ENCODE measurements at places on chromosomes 3 and 15. TPM values are rescaled to one million over a fixed set of nuclear protein-coding genes. Genes with fewer than 3 reads are reported as not detected.

GRCh38 chr15:43370975-43371974 is at the start of the genes TUBGCP4 and ZSCAN29:
Gene TUBGCP4, plus strand, starts transcription at chr15:43371101. Its CDS starts 254 bp downstream, at chr15:43371355.
Gene ZSCAN29, minus strand, starts transcription at chr15:43371043. Its CDS starts 1,130 bp downstream, at chr15:43369913.
- peak; percentile 89 for DNase-seq

- no peak for DNase-seq
Measured at GRCh38 chr3:89802881-89803280, 695.5 kb downstream of the EPHA3 start.

Gene SPSB4
- total RNA-seq = not detected

Gene GRK7
- not detected for total RNA-seq

Gene ADAMTSL3
- total RNA-seq = not detected

DNA sequence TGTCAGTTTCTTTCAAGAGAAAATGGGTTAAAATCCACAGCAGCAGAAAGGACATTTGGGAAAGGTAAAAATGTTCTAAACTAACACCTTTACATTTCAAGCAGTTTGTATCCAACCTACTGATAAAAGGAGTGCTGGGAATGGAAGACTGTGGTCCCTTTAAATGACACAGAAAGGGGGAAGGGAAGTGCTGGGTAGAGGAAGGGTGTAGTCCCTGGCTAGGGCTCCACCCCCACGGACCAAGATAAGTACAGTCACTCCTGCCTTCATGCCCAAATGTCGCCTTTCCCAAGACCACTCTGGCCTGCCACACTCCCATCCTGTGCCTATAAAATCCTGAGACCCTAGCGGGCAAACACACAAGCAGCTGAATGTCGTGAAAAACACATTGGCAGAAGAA is 350.9 kb upstream of the POU1F1 start:
- DNase-seq = no peak

DNA sequence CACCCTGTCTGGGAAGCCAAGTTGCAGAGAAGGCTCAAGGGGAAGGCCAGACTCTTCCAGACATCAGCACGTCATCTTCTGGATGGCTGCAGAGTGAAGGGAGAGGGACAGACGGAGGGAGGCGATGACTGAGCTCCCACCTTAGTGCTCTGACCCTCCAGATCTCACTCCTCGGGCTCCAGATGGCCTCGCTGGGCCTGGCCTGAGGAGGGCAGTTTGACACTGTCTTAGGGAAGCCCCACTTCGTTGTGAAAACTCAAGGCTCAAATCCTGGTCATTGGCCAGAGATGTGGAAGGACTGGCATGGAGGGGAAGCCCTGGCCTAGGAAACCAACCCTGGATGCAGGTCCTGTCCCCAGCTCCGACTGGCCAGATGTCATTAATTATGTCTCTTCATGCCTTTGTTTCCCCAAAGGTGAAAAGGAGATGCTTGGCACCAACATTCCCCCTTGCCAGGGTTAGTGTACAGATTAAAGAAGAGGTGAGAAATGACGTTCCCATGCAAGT is 70.4 kb downstream of the ADCY5 start:
- no peak for DNase-seq

Gene CACNA2D3
- total RNA-seq = not detected

DNA sequence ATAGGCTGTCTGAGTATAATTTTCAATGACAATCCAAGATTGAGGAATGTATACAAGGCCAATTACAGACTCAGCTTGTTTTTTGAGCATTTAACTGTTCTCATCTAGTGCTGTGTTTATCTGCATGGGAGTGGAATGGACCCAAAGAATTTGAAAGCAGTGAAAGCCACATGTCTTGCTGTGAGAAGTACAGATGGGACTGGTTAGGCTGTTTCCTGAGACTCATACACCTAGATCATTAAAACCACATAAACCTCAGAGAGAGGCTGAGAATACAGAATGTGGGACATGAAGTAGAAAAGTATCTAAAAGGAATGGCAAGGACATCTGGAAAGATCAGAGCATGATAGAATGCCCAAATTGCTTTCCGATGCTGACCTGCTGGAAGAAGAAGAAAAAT is 224.6 kb downstream of the NLGN1 start:
- no peak for DNase-seq

DNA sequence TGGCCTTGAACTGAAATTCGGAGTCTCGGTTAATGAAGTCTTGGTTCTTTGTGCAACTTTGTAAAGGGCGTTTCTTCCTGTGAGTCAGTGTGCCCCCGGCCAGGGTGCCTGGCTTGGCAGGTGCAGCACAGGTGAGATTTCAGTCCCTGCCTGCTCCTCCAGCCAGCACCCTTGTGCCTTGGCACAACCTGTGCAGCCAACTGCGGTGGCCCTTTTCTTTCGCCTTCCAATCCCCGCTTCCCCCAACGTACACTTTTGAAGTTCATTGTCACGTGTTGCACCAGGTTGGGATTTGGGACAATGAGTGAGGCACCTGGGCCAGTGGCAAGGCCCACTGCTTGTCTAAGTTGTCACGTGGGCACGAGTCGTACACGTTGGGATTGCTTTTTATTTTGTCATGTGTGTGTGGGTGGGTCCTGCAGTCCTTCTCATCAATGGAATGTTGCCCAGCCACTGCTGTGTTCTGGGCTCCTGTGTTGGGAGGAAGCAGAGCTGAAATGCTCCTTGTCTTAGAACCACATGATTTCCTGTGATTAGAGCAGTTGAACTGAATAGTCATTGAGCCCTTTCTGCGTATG is 242.9 kb upstream of the BHLHE40 start:
- no peak for DNase-seq

- DNase-seq = no peak
Measured at GRCh38 chr3:101687142-101687931, 819 bp upstream of the RPL24 start.

Gene ANKUB1
- not detected for total RNA-seq

Gene CCR3
- total RNA-seq = 1.3 TPM

GRCh38 chr15:73748730-73749129 is 4.4 kb downstream of the INSYN1 start:
- no peak for DNase-seq

DNA sequence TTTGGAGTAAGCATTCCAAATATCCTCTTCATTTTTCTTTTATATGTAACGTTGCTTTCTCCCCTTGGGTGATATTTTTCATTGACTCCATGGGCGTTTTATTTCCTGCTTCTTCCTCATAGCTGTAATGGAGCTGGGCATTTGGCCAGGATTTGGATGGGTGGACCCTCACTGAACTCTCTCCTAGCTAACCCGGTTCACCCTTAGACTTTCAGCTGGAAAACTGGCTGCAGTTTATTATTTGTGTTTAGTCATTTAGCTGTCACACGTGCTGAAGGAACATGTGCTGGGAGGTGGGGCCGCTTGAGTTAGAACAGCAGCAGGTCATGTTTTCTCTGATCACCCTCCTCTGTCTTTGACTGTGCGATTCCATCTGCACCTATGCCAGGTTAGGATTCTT is 407.6 kb downstream of the ZIC1 start:
- no peak for DNase-seq
